Spleen (tissue), 13 donors: ENCODE measurements at places on chromosomes 16 and 17. TPM values are rescaled to one million over a fixed set of nuclear protein-coding genes. Genes with fewer than 3 reads are reported as not detected.

DNA sequence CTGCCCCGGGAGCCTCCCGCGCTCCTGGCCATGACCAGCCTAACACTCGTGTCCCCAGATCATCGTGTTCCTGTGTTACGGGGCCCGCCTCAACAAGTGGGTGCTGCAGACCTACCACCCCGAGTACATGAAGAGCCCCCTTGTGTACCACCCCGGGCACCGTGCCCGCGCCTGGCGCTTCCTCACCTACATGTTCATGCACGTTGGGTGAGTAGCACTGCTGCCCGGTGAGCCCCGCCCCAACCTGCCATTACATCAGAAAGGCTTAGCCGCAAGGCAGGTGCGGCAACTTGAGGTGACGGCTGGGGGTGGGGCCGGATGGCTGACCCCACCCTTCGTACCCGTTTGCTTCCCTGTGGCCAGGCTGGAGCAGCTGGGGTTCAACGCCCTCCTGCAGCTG, 1.4 kb downstream of the RHBDL1 start:
- H3K27ac ChIP-seq = no peak overlapping the region
- peaks cover 31% of the 10 kb centered on the region for H3K36me3 ChIP-seq
- no peak overlapping the region for H3K4me3 ChIP-seq
- no peak for DNase-seq
- peaks cover 15% of the 10 kb centered on the region for H3K27me3 ChIP-seq

DNA sequence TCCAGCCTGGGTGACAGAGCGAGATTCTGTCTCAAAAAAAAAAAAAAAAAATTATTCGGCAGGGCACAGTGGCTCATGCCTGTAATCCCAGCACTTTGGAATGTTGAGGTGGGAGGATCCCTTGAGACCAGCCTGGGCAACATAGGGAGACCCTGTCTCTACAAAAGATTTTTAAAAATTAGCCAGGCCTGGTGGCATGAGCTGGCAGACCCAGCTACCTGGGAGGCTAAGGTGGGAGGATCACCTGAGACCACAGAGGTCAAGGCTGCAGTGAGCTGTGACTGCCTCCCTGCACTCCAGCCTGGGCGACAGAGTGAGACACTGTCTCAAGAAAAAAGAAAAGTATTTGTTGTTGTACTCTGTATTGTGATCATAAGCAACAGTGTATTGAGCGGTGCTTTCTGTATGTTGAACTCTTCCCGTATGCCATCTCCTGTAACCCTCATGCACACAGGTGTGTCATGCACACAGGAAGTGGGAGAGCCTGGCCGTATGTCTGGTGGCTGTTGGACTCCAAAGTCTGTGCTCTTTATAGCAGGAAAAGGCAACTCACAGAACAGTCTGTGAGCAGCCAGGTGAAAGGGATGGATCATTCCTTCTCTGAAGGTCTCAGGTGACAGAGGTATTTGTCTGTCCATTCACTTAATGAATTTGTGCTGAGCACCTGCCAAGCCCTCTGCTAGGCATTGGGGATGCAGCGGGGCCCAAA, 17.1 kb downstream of the CDH1 start:
- DNase-seq = no peak
- peaks cover 4% of the 10 kb centered on the region for H3K4me1 ChIP-seq
- H3K36me3 ChIP-seq = no peaks in the 10 kb centered on the region

DNA sequence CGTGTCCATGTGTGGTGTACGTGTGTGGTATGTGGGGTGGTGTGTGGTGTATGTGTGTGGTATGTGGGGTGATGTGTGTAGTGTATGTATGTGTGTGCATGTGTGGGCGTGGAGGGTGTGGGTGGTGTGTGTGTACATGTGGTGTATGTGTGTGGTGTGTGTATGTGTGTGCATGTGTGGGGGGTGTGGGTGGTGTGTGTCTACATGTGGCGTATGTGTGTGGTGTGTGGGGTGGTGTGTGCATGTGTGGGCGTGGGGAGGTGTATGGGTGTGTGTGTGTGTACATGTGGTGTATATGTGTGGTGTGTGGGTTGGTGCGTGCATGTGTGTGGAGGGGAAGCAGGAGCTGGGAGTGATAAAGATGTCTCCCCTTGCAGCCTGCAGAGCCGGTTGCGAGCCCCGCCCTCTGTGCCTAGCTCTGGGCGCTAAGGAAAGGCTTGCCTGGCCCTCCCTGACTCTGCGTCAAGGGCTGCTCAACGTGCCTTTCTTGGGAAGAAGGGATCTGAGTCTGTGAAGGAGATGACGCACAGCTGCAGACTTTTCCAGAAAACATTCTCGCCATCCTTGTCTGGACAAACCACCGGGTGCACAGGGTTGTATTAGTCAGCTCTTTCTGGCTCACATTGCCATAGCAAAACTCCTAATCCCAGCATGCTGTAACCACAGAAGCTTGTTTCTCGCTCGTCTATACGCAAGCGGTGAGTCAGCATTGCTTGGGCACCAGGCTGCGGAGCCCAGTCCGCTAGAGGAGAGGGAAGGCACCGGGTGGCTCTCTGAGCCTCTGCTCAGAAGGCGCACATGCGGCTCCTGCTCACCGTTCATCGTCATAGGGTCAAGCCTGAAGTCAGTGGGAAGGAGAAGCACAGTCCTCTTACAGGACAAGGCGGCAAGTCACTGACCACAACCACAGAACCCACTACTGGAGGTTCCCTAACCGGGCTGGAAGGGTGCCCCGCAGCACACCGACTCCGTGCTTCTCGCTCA, 2.0 kb upstream of the CD300H start:
- no peak overlapping the region for H3K27ac ChIP-seq
- H3K4me3 ChIP-seq = no peak overlapping the region
- DNase-seq = no peak
- H3K4me1 ChIP-seq = peaks cover 20% of the 10 kb centered on the region
- no peaks in the 10 kb centered on the region for H3K27me3 ChIP-seq

Gene ZNF750
- total RNA-seq = not detected

GRCh38 chr17:74855323-74855722, 4.4 kb downstream of the GRIN2C start:
- no peak overlapping the region for H3K27ac ChIP-seq
- H3K36me3 ChIP-seq = no peaks in the 10 kb centered on the region
- H3K4me3 ChIP-seq = no peak overlapping the region
- H3K4me1 ChIP-seq = peaks cover 4% of the 10 kb centered on the region

DNA sequence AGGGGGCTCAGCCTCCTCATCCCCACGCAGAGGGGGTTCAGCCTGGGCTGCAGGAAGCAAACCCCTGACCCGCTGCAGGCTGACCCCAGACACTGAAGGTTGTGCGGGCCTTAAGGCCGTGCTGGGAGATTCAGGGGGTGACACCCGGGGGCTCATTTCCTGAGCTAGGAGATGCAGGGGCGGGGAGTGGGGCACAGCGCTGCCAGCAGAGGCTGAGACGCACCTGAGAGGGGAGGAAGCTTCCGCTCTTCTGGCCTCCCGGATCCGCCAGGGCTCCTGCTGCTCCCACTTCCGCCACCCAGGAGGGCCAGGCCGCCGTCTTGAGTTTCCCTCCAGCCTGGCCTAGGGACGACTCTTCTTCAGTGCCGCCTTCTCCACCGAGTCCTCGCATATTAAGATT, 173.2 kb upstream of the FOXF1 start:
- H3K27me3 ChIP-seq = peaks cover 36% of the 10 kb centered on the region
- no peak overlapping the region for H3K4me3 ChIP-seq
- no peaks in the 10 kb centered on the region for H3K4me1 ChIP-seq

Gene CNEP1R1
- total RNA-seq = 32.9 TPM

Gene KRTAP4-6
- not detected for total RNA-seq

DNA sequence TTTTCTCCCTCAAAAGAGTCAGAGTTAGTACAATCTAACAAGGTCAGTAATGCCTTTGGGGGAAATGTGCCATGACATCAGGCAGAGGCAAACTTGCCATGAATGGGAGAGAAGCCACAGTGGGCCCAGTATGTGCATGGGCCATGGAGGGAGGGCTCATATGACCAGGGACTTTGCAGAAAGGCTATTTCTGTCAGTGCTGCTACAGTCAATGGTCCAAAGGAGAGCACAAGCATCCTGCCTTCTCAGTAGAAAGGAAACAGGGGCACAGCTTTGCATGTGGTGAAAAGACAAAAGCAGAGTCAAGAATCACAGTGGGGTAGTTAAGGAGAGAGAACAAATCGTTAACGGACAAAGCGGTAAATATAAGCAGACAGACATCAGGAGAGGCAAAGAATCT, 11.2 kb upstream of the CORO6 start:
- H3K27me3 ChIP-seq = no peaks in the 10 kb centered on the region
- H3K4me3 ChIP-seq = no peak overlapping the region
- no peaks in the 10 kb centered on the region for H3K4me1 ChIP-seq
- DNase-seq = no peak
- no peak overlapping the region for H3K27ac ChIP-seq
